ENCODE measurements at places on chromosomes 11 and 22. TPM values are rescaled to one million over a fixed set of nuclear protein-coding genes. Genes with fewer than 3 reads are reported as not detected.

SCUBE2 gene
- total RNA-seq, result 3.7 TPM

DNAL4 gene
- 15.5 TPM for total RNA-seq

WBP2NL gene
- total RNA-seq, result 0.08 TPM

SRPRA gene
- 82.0 TPM for total RNA-seq

KCNK4 gene
- total RNA-seq, result not detected

OR52I1 gene
- not detected for total RNA-seq

ADAMTS8 gene
- 0.83 TPM for total RNA-seq

RHOD gene
- 130 TPM for total RNA-seq

TIGD3 gene
- total RNA-seq, result 0.73 TPM

SYT7 gene
- 1.7 TPM for total RNA-seq

EMSY gene
- total RNA-seq, result 29.2 TPM

WNT11 gene
- 3.2 TPM for total RNA-seq

- no peak for DNase-seq
Measured at GRCh38 chr11:1916986-1917522, 2.4 kb upstream of the TNNT3 start.

GRCh38 chr11:67270256-67271204, 4.3 kb downstream of the GRK2 start:
- no peak for DNase-seq

DNA sequence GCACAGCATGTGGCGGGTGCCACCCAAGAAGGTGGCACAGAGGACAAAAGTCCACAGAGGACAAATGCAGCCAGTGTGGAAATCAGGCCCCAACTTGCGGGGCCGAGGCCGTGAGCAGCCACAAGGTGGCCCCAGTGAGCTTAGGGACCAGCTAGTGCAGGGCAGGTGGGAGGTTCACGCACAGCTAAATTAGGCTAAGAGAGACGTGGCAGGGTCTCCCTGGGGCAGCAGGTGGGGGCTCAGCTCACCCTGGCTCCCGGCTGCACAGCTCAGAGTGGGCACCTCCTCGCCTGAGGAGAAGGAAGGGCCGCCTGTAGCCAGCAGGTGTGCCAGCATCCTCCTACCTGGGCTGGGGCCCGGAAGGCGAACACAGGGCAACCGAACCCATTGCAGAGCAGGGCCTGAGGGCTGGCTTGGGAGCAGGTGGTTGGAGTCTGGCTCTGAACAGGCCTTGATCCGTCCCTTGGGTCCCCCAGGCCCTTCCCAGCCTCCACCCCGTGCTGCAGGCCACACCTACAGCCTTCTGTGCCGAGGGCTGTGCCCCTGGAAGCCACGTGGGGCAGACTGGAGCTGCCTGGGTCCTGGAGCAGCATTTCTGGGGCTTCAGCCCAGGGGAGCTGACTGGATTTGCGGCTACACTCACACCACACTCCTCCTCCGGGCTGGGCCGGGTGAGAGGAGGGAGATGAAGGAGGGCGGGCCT, 26.1 kb upstream of the CELSR1 start:
- DNase-seq, result no peak

GRCh38 chr11:20477418-20478090, 90.0 kb downstream of the PRMT3 start:
- no peak for DNase-seq

DNA sequence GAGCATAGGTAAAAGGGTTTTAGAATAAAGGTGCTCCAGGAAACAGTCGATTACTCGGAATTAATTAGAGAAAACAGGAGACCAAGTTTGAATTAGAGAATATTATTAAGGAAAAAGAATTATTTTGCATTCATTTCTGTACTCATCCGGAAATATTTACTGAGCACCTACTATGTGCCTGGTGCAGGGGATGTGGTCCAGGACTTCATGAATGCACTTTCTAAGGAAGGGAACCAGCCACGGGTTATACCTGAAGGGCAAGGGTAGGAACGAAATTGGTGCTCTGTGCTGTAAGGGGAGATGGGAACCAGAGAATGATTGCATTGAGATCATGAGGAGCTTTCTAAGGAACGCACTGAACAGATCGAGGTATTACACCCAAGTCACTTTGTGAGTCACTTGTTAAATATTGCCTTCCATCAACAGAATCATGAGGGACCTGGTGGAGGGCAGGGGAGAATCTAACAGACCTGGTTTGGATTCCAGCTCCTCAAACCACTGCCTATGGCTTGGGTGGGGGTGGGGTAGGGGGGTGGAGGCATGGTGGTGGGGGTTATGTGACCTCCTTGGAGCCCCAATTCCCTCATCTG, 40.9 kb downstream of the C11orf96 start:
- no peak for DNase-seq

DNA sequence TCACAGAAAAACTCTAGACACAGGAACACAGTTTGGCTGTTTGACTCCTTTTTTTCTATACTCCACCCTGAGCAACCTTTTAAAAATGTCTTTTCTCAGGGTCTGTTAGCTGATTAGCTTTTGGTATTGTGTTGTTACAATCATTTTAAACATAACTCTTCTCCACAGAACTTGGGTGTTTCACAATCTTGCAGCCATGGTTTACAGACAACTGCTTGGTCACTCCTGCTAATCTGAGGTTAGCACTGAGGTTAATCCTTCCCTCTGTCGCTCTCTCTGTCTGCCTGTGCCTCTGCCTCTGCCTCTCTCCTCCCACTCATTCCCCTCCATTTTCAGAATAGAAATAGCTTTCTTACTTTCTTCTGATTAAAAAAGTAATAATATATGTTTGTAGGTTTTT, 62.4 kb upstream of the ZBED5 start:
- DNase-seq, result no peak

- DNase-seq, result no peak
Measured at GRCh38 chr11:128862908-128863660, 4.0 kb downstream of the KCNJ1 start.

DNA sequence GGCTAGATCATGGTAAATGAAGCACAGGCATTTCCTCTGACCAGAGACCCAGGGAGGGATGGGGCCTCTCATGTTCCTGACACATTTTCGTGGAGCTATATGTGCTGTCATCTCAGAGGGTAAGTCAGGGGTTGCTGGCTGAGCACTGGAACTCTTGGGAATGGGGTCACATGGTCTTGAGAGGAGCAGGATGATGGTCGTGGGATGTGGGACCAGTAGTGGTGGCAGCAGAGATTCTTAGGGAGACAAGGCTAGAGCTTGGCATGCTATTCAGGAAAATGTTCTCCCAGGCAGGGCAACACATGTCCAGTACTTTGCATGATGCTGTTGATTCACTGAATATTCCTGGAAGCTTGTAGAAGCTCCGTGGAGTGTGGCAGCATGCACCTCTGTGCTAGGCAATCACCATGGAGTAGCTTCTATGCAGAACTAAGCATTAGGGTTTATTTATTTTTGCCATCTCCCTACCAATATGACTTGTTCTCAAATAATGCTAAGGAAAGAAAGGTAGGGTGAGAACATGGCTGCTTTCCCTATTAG, 31.4 kb upstream of the TTC12 start:
- no peak for DNase-seq

GRCh38 chr22:35526333-35526979, 14.2 kb upstream of the RASD2 start:
- DNase-seq, result no peak

DNA sequence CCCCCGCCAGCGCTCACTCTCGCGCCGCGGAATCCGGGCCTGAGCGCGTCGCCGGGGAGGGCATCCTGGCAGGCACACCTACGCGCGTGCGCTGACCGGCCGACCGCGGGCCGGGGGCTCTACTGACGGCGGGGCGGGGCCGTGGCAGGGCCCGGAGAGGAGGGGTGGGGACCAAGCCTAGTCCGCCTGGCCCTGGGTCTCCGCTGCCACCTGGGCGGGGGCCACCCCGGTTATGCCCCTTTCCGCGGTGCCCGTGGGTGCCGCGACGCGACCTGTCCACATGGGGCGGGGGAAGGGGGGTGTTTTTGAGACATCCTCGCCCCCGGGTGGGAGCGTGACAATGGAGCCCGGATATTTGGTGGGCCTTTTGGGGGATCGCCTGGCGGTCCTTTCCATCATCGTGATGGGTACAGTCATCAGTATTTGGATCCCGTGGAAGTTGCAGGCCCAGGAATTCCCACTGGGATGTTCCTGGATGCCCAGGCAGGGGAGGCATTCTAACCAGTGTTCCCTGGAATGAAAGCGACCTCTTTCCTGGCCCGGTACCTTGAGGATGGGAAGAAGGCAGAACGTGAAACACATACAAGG, 2.2 kb downstream of the NCAM1 start:
- no peak for DNase-seq

DNA sequence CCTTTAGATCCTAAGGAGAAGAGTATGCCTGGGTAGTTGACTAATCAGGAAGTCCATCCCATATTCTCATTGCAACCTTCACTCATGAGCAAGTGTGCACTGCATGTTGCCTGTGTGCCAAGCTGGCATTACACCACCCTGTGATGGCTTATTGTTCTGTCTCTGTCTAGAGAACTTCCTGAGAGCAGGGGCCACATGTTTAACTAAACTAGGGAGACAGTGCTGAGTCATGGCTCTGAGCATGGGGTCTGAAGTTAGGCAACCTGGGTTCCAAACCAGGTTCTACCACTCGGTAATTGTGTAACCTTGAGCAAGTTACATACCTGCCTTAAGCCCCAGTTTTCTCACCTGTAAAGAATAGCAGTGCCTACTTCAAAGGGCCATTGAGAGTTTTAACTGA, 39.6 kb downstream of the CSNK2A3 start:
- DNase-seq, result no peak

DNA sequence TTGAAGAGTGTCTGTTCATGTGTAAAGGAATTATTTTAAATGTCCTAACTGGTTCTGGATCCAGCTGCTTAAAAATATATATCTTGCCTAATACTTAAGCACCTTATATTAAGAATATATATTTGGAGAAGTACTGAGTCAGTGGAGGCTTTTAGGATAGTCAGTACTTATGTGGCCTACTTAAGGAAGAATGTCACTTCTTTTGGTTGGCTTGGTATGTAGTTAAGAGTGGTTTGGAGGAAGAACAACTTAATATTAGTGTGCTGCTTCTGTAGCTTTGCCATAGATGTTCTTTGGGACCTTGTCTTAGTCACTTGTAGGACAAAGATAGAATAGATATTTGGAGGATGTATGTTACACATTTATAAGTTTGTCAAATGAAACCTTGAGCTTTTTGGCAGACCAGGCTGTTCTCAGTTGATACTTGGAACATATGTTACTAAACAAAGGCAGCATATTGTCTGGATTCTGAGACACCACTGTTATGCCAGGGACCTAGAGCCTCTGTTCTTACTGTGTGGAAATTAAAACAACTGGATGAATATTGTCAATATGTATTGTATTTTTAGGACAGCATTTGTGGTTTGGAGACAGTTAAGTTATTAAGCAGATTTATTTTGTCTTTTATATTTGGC, 4.9 kb downstream of the HIPK3 start:
- DNase-seq, result no peak

DNA sequence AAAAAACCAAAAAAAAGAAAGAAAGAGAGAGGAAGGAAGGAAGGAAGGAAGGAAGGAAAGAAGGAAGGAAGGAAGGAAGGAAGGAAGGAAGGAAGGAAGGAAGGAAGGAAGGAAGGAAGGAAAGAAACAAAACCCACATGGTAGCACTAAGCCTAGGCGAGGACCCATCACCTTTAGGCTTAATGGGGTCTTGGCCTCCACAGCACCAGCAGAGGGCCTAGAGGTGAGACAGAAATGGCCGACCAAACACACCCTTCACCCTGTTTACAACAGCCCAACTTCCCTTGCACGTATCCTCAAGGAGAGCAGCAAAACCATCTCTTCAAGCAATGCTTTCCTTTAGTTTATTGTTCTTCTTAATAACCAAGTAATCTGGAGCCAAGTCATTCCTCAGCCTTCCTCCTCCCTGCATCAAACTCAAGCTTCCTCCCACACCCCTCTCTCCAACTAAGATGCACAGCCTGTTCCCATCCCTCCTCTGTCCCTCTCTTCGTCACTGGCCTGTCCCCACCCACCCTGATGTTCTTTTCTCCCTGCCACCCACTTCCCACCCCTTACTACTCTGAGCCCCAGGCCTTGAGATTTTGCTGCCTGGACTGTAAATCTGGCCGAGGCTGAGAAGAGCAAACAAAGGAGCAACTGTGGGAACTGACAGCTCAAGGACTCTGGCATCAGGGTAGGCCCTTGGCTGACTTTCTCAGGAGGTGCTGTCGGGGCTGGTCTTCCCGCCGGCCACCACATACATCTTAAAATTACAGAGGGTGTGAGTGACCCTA, 26.0 kb downstream of the POU2AF1 start:
- DNase-seq, result no peak

GRCh38 chr22:39255449-39256185, 10.8 kb upstream of the PDGFB start:
- no peak for DNase-seq

DNA sequence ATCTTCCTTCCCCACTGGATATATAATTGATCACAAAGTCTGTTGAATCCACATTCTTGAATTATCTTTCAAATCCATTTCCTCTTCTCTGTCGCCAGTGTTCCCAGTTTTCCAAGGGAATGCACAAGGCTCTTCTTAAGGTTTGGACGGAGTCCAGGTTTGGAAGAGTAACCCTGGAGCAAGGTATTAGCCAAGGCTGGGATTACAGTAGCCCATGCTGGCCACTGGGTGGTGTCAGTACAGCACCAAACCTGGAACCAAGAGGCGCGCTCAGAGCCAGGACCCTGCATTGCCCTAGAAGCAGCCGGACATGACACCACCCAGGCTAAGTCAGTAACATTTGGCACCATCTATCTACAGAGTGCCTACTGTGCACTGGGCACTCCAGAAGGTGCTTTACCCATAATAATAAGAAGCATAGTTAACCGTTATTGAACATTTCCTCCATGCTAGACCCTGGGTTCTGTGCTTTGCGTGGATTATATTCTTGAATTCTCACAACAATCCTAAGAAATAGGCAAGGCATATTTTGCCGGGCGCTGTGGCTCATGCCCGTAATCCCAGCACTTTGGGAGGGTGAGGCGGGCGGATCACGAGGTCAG, 48.0 kb upstream of the CLPB start:
- DNase-seq, result no peak

DNA sequence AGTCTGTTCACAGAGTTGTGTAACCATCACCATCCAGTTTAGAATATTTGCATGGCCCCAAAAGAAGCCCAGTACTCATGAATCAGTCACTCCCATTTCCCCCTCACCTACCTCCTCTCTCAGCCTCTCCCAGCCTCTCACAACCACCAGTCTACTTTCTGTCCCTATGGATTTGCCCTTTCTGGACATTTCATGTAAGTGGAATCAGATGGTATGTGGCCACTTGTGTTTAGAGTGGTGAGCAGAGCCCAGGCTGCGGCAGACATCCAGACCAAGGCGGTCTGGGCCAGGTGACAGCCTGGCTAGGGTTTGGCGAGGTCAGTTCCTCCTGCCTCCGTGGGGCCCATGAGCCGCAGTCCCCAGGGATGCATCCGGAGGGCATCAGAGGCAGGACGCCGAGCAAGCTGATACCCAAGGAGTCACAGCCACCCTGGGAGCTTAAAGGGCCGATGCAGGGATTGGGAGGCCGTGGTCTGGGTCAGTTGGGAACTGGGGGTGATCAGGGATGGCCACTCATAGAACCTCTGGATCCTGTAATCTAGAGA, 53.3 kb upstream of the CLDN5 start:
- no peak for DNase-seq

GRCh38 chr11:76807206-76807875, 24.2 kb downstream of the TSKU start:
- no peak for DNase-seq

Measured in esophagus squamous epithelium (tissue), 5 donors.